NCI-H226 (cell line): ENCODE measurements at places on chromosomes 12 and 14.

DNA sequence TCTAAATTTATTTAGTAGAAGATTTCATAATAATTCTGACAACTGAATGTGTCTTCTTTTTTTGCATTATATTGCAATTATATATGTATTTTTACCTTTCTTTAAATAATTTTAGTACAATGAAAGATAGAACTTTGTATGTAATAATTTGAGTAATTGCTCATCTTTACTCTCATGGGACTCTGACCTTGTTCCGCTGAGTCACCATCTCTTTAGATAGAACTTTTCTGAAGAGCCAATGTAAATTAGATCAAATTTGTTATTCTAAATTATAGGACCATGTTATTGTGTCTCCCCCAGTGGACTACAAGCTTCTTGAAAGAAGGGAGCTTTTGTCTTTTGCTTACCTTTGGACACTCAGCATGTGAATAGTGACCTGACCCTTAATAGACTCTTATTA, 96.1 kb downstream of the TRHDE start:
- no peak for DNase-seq

DNA sequence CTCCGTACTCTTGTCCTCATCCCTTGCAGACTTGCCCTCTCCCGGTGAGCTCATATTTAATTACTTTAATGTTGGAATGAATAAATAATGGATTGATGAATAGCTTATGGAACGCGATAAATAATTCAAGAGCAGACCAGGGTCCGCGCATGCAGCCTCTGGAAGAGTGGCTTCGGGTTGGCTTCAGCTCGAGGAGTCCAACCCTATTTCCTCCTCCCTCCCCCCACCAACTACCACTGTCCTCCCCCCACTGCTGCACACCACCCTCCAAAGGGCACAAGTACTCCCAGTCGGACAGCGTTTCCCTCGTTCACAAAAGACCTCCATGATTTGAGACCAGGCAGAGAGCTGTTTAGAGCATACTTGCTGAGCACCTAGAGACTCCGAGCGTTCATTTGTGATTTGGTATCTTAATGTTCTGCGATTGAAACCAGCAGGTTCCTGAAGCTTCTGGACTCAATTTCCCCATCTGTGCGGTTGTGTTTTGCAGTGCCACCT, 647 bp upstream of the SIX1 start:
- DNase-seq: no peak

- DNase-seq: peak; percentile 53
Measured at GRCh38 chr12:92971859-92972524, 42.9 kb upstream of the EEA1 start.

- no peak for DNase-seq
Measured at GRCh38 chr14:28651148-28651547, 115.4 kb upstream of the FOXG1 start.

GRCh38 chr12:68623984-68624383, 13.3 kb downstream of the RAP1B start:
- peak; percentile 72 for DNase-seq

DNA sequence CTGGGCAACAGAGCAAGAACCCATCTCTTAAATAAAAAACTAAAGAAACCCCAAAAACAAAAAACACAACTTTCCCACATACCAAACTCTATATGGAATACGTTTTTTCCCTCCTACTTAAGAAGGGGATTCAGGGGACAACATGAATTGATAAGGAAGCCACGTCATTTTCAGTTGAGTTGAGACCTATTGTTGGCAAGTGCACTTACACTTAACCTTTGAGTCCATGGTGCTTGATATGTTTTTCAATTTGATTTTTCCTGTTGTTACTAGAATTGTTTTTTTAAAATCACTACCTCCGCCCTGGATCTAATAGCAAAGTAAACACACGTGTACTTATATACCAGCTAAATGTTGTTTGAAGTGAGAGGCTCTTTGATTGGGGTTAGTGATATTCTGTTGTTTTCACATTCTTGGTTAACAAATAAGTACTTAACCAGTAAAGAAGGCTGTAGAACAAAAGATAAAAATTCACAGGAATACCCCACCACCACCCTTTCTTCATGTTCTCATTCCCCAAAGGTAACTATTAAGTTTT, 2.0 kb downstream of the FAM177A1 start:
- DNase-seq: no peak

DNA sequence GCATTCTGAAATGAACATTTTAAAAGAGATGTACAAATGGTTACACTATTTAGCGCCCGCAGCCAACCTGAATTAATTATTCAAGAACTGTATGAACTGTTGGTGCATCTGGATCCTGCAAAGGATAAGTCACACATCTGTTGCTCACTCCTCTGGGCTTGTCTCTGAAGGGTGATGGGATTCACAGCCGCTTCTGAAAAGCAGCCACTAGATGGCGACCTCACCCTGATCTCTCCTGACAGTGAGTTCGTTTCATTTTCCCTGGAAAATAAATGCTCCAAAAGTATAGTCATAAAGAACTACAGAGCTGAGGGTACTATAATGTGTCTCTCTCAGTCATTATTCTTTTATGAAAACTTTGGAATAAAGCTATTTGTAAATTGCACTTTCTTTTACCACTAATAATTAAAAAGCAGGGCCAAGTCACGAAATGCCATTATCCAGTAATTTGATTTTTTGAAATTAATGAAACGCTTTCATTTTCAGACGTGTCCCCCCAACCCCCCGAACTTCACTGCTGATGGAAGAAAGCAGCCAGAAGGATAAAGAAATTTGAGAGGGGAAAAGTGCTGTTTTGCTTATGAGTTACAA, 789.6 kb downstream of the NRXN3 start:
- peak; percentile 42 for DNase-seq

DNA sequence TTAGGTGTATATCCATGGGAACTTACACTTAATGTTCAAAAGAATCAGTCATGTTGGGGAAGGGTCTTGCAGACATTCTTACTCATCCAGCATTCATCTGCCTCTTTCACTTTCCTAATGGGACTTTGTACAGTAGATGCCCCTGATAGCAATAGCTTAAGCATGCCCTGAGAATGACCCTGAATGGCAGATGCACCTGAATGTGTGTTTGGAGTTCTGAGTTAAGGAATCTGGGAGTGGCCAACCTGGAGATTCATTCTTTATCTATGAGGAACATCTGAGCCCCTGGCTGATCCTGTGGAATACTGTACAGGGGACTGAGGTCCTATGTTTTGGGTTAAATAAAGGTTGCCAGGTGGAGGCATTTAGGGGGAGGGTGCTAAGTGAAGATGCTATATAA, 71.3 kb upstream of the MANSC4 start:
- no peak for DNase-seq

- DNase-seq: no peak
Measured at GRCh38 chr14:58671436-58671835, 33.7 kb downstream of the DACT1 start.

DNA sequence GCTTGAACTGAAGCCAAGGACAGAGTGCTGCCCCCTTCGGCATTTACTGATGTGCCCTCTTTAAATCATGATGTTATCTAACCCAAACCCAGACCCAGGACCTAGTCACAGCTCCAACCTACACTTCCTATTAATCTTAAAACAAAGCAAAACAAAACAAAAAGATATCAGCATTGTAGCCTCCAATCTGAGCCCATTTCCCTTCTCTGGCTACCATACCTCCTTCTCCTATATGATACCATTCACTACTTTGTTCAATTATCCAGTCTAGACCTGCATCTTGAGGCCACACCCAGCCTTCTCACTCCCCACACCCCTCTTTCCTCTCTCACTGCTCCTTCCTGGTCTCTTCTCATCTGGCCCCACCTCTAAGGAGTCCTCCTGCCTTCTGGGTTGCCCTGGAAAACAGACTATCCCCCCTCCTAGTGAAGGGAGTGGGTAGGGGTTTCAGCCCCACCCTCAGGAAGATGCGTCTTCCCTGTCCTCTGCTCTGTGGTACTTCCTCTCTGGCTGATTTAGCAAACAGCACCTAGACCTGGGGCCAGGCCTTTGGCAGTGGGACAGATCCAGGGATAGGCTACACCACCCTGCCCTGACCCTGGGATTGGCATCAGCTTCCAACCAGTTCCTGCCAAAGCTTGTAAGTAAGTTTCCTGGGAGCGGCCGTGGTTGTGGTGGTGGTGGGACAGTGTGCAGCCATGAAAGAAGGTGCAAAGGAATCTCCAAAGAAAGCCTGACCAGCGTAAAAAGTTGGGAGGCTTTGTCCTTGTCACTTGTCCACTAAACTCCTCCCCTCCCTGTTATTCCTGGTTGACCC, 3.3 kb downstream of the LTB4R start:
- DNase-seq: no peak

- peak; percentile 81 for DNase-seq
Measured at GRCh38 chr12:56751712-56752598, at the start of gene PRIM1. Gene PRIM1, minus strand, starts transcription at chr12:56752323. Its CDS starts 25 bp downstream, at chr12:56752298.

DNA sequence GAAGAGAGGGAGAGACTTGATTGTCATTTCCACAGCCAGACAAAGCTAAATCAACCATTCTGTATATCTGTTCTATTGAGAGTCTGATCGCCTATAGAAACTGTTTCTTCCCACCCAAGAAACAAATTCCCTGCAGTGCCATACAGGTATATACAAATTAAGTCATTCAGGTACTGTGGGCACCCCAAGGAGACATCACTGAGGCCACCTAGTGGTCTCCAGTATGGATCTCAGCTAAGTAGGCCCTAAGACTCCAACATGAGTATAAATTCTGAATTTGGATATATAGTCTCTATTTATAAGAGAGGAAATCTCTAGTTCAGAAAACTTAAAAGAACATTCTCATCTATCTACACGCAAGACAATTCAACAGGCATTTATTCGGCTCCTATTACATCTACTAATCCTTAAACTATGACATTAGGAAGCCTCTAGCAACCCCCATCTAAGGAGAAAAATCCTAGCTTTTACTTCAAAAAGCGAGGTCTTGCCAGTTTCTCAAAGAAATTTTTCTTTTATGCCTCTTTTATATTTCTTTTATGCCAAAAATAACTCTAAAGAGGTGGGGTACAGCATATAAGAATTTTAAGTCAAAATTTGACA, 62.6 kb downstream of the DCAF5 start:
- peak; percentile 41 for DNase-seq

DNA sequence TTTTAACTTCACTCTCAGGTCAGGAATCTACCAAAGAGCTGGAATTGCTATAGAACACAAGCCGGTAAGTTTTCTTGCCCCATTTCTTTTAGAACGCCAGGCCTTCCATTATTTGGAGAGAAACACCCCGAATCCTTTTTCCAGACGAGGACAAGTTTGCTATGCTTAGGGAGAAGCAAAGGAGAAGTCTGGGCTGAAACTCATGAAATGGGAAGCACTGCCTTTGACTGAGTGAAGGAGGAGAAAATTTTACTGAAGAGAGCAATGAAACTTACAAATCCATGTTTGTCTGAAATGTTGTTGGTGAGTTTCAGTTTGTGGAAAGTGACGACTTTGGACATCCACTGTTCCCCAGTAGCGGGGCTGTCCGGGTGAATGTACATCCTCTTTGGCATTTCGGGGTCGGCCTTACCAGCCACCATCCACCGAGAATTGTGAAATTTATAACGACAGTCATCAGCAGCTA, 3.3 kb downstream of the TBX3 start:
- no peak for DNase-seq

DNA sequence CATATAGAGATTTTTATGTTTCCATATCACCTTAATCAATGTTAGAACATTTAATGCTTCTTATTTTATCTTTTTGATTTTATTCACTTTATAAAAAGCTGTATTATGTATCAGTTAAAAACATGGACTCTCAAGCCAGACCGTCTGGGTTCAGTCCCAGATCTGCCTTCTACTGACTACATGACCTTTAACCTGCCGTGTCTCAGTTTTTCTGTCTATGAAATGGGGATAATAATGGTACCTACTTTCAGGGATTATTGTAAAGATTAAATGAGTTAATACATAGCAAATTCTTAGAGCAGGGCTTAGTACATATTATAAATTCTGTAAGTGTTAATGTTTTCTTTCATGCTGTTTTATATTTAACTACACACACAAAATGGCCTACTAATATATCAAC, 50.4 kb downstream of the STAB2 start:
- no peak for DNase-seq

DNA sequence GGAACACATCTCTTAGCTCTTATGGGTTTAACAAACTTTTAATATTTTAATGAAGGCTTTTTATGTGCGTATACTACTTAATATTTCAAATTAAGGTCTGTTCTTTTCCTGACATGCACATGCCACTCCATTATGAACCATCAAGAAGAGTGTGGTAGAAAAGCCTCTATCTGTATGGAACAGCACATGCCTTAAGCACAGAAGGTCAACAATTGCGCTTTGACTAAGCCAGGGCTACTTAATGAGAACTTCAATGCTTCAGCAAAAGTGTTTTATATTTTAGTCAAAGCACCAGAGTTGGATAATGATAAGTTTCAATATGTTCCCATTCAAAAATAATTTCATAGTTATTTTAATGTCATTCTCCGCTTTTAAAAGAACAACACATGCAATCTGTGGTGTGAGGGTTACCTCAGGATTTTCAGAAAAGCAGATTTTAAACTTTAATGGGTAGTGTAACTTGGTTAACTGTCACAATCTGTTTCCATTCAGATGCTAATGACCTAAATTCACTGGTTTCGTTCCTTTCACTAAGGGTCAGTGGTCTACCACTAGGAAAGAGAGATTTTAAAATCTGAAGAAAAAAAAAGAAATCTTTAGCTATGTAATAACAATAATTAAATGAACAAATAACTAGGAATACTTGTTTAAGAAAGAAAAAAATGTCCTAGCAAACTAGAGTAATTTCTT, 193.4 kb upstream of the NOVA1 start:
- DNase-seq: no peak

DNA sequence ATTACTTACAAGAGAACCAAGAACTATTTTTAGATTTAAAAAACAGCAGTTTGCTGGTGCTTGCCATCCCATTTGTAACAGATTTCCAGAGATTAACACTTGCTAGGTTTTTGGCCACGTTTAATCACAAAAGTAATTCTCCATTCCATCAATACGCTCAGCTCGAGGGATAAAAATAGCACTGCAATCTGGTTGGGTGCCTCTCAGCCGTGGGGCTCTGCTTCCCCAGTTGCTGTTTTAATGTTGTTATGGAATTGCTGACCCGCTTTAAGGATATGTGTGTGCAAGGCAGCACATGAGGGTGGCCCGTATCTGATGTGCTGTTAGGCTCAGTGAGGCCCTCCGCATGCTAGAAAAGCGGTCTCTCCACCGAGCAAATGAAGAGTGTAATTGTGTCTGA, 222.2 kb upstream of the TMEM260 start:
- no peak for DNase-seq

GRCh38 chr12:108335349-108336119, 3.6 kb downstream of the CMKLR1 start:
- no peak for DNase-seq

- peak; percentile 53 for DNase-seq
Measured at GRCh38 chr12:19971361-19972280, 396.7 kb upstream of the PDE3A start.
